ENCODE measurements at places on chromosomes 16 and 17. TPM values are rescaled to one million over a fixed set of nuclear protein-coding genes. Genes with fewer than 3 reads are reported as not detected.

DNA sequence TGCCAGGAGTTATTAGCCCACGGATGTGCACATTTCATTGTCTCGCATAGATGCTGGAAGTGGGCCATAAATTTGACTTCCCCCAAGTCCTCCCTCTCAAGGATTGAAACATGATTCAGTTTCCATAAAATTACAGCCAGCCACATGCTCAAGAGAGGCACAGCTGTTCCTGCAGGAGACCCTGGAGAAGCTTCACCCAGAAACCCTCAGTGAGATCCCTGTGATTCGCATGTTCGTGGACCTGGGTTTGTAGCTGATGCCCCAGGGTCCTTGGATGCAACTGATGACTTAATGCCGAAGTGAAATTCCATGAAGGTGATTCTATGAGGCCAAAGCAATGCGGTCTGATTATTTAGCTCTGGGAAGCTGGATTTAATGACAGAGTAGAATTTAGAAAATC is 24.7 kb upstream of the AQP8 start:
- no peak for DNase-seq

DNA sequence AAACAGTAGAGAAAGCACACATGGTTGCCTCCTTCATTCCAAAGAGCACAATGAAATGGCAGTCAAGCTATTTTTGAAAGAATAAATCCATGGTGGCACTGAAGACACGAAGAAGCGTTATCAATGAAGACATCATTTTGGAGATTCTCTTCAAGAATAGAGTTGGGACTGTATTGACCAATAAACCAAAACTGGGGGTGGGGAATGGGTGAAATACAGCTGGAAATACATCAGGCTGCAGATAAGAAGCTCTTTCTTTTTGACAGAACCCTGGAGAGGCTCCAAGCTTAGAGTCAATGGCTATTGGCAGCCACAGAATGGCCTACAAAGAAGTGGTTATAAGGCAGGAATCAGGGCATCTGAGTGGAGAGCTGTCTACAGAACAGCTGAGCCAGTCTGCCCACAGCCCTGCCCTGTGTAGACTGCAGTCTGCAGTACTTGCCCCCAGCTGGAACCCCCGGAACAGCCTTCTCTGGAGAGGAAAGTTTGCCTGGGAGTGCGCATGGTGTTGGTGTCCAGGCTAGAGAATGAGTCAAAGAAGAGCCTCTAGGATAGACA is 100.4 kb downstream of the STX8 start:
- DNase-seq, result no peak

GRCh38 chr17:13864521-13864920 is 204.8 kb upstream of the COX10 start:
- DNase-seq, result no peak

KRTAP4-11 gene
- total RNA-seq, result not detected

AHSP gene
- 1.9 TPM for total RNA-seq

FBXO39 gene
- 46.9 TPM for total RNA-seq

PRR35 gene
- total RNA-seq, result 7.2 TPM
